Hematopoietic multipotent progenitor cell treated with erythropoietin and hydrocortisone succinate and interleukin-3 and kit ligand, for 8 days (in vitro differentiated cells): ENCODE measurements at places on chromosomes 5 and 9.
A peak's percentile ranks its signal among the peaks of the same experiment; 100 is the strongest.

DNA sequence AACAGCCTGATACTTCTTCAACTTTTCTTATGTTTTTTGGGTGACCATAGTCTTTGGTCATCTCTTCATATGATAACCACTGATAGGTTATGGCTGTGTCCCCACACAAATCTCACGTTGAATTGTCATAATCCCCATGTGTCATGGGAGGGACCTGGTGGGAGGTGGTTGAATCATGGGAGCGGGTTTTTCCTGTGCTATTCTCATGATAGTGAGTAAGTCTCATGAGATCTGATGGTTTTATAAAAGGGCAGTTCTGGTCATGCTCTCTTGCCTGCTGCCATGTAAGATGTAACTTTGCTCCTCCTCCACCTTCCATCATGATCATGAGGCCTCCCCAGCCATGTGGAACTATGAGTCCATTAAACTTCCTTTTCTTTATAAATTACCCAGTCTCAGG lies 8.7 kb downstream of the RHOBTB3 start:
- no peak for DNase-seq

DNA sequence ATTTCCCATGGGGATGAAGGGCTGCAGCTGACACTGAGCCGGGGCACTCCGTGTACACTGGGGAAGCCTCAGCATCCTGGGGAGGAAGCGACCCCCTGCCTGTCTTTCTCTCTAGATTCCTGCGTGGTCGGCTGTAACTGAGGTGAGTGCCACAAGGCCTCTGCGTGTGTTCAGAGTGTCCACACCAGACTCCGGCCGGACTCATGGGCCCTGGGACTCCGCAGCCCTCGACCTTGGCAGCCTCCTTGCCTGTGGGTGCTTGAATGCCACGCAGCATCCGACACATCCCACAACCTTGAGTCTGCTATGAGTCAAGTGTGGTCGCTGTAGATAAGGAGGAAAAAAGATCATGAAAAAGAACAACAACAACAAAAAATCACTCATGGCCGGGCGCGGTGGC lies 23.4 kb downstream of the PAEP start:
- DNase-seq, result no peak

DNA sequence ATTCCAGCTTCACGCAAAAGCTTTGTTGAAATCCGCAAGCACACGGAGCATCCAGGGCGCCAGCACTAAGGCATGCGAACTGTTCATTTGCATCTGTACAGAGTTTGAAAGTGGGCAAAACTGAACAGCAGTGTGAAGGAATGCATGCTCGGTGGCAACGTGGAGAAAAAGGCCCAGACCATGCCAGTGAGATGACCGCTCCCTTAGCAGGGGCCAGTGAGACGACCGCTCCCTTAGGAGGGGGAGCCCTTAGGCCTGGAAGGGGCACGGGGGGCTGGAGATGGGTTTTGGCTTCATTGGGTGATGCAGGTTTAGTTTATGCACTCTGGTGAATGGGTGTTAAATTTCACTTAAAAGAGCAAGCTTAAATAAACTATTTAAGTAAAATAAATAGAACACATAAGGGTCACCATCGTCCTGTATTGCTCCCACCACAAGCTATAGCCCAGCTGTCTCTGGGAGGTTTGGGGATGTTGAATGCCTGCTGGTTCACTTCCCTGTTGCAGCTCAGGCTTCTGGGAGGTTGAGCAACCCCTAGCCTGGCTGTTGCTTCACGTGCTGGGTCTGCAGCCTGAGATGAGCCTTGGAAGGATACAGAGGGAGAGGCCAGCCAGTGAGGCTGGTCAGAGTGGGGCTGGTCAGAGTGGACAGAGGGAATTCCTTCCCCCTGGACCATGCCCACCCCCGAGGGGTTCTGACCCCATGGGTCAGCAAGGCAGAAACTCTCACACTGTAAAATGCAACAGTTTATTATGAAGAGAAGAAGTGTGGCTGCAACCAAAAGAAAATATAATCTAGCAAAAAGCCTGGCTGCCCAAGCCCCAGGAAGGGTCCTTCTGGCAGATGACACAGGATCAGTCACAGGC lies 4.6 kb upstream of the FCN1 start:
- no peak for DNase-seq

GRCh38 chr9:133737774-133738639 lies at the start of gene SARDH:
Gene SARDH, minus strand, starts transcription at chr9:133738352. Its CDS starts 4,179 bp downstream, at chr9:133734173.
- DNase-seq, result peak; percentile 13

DNA sequence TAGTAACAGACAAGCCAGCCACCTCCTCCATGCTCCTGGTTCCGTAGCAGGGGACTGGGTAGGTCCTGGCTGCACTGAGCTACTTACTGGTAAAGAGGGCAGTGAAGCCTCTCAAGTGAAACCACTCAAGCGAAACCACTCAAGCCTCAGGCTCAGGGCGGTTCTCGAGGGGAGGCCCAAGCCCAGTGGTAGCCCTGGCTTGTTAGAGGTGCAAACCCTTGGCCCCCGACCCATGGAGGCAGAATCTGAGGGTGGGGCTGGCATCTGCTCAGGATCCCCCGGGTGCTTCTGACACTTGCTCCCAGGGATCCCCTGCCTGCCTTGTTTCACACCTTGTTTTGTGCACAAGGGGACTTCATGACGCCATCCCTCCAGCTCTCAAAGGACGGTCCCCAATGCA lies 76.5 kb upstream of the OLFM1 start:
- DNase-seq, result no peak

DNA sequence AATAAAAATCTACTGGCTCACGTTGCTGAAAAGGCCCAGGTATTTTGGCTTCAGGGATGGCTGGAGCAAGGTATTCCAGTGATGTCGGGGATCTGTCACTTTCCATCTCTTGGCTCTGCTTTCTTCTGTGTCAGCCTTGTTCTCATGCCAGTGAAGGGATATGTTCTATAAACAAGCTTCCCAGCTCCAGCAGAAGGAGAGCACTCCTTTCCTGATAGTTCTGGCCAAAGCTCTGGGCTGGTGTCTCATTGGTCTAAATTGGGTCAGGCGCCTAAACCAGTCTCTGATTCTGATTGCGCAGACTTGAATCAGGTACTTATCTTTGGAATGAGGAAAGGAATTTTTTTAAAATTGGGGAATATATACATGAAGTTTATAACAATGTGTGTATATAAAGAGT lies 5.1 kb downstream of the SNX30 start:
- no peak for DNase-seq

GRCh38 chr9:96874947-96875460 lies 20.7 kb upstream of the ZNF782 start:
- no peak for DNase-seq

GRCh38 chr5:72372923-72373322 lies 52.8 kb downstream of the PTCD2 start:
- DNase-seq, result no peak

GRCh38 chr5:76622973-76623596 lies at the start of gene F2RL2:
Gene F2RL2, minus strand, starts transcription at chr5:76623403. Its CDS starts 173 bp downstream, at chr5:76623230.
- no peak for DNase-seq

- peak; percentile 71 for DNase-seq
Measured at GRCh38 chr9:133263557-133263956, 11.4 kb downstream of the ABO start.

DNA sequence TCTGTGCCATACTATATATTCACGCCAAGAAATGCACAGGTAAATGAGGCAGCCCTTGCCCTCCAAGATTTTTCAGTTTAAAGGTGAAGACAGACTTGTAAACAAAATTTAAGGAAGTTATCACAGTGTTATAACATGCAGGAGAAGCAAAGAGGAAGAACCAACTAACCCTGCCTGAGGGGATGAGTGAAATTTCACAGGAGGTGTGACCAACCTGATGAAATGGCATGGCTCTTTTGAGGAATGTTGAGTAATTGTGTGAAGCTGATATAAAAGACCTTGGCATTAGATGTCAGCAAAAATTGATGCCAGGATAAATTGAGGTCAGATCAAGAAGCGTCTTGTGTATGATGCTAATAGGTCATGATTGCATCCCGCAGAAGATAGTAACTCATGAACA lies 86.5 kb downstream of the HCN1 start:
- DNase-seq, result no peak

GRCh38 chr9:108015690-108016089 lies 526.1 kb upstream of the KLF4 start:
- DNase-seq, result no peak

GRCh38 chr5:15539951-15540350 lies 40.0 kb downstream of the FBXL7 start:
- DNase-seq, result no peak

DNA sequence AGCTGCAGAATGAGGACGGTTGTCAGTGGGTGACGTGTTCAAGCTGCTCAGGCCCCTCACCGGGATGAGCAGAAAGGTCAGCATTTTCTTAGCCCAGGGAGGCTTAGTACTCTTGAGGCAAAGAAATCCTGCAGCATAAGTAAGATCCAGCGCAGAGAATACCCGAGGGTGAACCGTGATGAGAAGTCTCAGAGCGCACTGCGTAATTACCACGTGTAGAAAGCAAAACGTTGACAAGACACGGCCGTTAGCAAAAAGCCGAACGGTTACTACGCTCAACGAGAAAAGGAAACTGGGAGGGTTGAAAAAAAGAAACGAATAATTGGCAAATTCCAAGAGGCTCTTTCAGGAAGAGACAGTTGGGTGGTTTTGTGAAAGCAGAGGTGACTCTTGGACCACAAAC lies 104.0 kb downstream of the COL23A1 start:
- DNase-seq, result no peak

GRCh38 chr5:61915646-61916045 lies 390.4 kb upstream of the KIF2A start:
- no peak for DNase-seq

GRCh38 chr9:130940693-130941576 lies 1.9 kb upstream of the FIBCD1 start:
- DNase-seq, result peak; percentile 46

DNA sequence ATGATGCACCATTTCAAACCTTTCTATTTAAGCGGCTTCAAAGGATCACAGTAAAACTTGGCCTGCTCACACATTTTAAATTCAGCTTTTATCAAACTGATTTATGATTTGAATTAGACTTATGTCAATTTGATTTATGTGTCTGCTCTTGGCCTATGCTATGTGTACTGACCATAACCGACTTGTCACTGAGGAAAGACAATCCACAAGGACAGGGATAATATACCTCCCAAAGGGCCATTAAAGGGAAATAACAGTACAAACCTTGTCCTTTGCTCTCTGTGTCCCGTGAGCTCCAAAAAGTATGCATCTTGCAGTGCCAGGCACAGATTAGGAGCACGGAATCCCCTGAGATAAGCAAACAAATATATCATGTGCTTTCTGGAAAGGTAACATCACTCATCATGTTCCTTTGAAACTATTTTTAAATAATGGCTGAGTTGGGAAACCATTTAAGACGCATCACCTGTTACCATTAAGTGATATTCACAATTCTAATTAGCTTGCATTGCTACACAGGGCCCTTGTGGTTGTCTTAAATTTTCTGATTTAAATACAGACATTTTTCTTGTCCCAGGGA lies 31.9 kb upstream of the FTMT start:
- no peak for DNase-seq

DNA sequence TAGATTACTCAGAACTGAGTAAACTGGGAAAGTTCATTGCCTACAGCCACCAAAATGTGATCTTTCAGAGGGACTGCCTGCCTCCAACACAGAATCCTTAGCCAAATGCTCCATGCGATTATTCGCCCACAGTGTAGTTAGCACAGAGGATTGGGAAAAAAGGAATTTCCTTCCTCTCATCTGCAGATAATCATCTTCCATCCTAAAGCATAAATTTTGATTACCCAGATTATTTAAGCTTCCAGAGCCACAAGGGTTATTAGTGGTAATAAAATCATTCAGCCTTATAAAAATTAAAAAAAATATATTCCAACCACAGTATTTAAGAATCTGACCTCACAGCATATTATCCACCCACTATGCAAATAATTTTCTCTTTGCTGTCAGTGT lies 285.3 kb upstream of the GRAMD2B start:
- no peak for DNase-seq

DNA sequence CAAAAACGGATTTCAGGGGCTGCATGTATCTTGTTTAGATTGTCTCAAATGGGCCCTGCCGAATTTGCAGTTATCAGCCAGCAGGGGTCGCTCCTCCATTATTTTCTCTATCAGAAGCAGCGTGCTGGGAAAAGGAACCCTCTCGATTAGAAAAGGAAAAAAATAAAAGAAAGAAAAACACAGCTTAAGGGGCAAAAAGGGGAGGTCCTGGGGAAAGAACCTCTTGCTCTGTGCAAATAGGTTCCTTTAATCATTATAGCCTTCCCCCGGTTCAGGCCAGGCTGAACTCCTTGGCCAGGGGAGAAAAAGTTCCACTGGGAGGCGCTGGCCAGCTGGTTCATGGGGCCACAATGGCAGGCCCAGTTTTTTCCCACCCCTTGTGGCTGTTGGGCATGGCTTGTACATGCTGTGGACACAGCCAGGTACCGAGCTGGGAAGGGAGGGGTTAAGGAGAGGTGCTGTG lies 25.0 kb upstream of the CAPSL start:
- DNase-seq, result peak; percentile 15

- peak; percentile 51 for DNase-seq
Measured at GRCh38 chr5:91499943-91500531, 116.9 kb upstream of the ARRDC3 start.

DNA sequence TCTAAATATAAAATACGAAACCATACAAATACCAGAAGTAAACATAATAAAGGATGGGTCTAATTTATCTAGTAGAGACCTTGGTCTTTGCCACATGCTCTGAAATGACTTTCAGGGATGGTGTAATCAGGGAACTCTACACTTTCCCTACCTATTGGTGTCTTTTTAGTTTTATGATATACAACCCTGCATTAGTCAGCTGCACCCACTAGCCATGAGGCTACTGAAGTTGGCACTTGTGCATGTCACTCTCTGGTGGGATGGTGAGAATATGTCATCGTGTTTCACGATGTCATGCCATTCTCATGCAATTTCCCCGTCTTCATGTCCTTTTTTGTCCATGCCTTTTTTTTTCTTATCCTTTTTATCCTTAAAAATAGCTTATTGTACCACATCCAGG lies 234.9 kb upstream of the ACTBL2 start:
- no peak for DNase-seq

DNA sequence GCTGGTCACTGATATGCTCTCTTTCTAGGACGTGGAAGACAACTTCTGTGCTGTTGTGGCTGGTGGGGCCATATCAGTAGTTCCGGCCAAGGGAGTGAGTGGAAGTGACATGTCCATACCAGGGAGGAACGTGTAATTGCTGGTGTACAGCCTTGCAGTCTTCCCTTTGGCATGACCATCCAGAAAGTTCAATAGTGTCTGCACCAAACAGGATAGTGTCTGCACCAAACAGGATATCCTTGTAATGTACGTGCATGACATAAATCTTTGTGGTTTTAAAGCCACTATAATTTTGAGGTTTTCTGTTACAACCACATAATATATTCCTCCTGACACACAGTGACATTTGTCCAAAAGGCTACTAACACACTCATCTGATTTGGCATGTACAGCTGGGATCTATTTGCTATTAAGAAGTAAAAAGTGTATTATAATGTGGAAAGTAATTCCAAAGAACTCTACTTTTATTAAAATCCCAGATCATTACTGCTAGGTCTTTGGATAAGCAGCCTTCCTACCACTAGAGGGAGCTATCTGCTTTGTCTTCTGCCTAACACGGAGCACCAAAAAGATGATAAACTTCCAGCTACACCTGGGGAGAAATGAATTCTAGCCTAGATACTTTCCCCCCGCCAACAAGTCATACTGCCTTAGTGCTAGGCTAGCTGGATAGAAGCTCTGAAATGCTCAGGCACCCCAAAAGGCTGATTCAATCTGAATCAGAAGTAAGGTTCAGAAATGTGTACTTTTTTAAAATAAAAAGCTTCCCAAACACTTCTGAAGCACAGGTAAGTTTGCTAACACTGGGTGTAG lies 52.7 kb downstream of the RNF145 start:
- peak; percentile 74 for DNase-seq
